Neural progenitor cell (in vitro differentiated cells): ENCODE measurements at places on chromosomes 2 and 18. TPM values are rescaled to one million over a fixed set of nuclear protein-coding genes. Genes with fewer than 3 reads are reported as not detected.

The FMNL2 gene
- 64.8 and 99.7 TPM in 2 replicates for total RNA-seq

The PID1 gene
- 0.90 and 1.4 TPM in 2 replicates for total RNA-seq

The AFF3 gene
- total RNA-seq, result 0.26 and 0.56 TPM in 2 replicates

The SLC19A3 gene
- total RNA-seq, result 0.96 and 1.6 TPM in 2 replicates

The CXCR1 gene
- total RNA-seq, result not detected in 2 replicates

The GKN2 gene
- not detected in 2 replicates for total RNA-seq

The CKAP2L gene
- 28.2 and 53.7 TPM in 2 replicates for total RNA-seq

The ERFE gene
- 0.09 TPM in 1 of 2 replicates, not detected in the other for total RNA-seq
